ENCODE measurements at places on chromosomes 4 and X.

DNA sequence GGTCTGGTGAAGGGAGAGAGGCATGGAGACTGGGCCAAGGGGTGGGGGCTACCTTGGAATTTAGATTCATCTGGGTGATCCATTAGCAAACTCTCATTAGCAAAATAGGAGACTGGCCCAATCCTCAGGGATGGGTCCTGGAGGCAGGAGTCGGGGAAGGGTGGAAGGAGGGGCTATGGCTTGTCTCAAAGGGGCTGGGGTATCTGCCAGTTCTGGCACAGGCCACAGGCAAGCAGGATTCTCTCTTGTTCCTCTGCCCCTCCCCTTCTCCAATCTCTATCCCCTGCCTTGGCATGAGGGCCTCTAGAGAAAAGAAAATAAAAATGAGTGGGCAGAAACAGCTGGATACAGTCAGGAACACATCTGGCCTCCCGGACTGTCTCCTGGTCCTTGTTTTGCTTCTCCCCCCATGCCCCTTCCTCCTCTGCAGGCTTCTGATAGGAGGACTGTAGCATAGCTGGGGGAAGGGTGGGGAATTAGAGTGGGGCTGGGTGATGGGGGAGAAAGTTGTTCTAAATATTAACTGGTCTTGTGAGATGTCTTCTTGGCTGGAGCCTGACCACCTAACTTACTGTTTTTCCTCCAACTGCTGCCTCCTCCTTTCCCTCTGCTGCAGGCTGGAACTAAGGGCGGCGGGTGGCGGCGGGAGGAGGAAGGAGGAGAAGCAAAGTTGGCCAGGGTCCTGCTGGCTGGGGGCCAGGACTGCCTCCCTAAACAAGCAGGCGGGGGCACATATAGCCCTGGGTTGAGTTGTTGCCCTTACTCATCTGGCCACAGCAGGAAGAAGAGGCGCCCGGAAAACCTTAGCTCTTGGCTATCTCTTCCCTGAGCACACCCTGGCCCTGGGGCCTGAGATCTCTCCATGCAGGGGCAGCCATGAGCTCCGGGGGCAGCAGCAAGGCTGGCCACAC is 53.3 kb upstream of the LAS1L start:
- DNase-seq: peak; percentile 39

GRCh38 chr4:77240469-77241066 is 83.6 kb downstream of the CCNG2 start:
- DNase-seq: peak; percentile 77

GRCh38 chr4:54571293-54572151 is 86.2 kb upstream of the KIT start:
- no peak for DNase-seq

GRCh38 chr4:29983890-29984289 is 736.3 kb upstream of the PCDH7 start:
- no peak for DNase-seq

- DNase-seq: no peak
These were observed 2295.4 kb downstream of the ARAP2 start for GRCh38 chr4:33948921-33949320.

DNA sequence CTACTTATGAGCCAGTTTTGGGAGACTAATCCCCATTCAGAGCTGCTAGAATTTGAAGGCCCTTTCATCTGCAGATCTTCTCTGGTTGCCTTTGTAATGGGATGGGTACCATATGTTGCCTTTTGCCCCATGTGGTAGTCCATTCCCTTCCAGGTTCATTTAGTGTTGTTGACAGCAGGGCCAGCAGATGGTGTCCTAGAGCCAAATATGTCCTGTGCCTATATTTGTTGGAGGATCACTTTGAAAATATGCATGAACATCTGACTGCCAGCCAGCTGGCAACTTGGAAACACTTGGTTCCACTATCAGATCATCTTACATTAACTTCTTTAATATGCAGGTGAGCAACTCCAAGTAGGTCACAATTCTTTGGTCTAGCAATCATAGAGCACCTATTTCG is 30.4 kb downstream of the CFAP299 start:
- DNase-seq: peak; percentile 85

GRCh38 chr4:9880406-9881197 is 99.2 kb downstream of the DRD5 start:
- peak; percentile 37 for DNase-seq

DNA sequence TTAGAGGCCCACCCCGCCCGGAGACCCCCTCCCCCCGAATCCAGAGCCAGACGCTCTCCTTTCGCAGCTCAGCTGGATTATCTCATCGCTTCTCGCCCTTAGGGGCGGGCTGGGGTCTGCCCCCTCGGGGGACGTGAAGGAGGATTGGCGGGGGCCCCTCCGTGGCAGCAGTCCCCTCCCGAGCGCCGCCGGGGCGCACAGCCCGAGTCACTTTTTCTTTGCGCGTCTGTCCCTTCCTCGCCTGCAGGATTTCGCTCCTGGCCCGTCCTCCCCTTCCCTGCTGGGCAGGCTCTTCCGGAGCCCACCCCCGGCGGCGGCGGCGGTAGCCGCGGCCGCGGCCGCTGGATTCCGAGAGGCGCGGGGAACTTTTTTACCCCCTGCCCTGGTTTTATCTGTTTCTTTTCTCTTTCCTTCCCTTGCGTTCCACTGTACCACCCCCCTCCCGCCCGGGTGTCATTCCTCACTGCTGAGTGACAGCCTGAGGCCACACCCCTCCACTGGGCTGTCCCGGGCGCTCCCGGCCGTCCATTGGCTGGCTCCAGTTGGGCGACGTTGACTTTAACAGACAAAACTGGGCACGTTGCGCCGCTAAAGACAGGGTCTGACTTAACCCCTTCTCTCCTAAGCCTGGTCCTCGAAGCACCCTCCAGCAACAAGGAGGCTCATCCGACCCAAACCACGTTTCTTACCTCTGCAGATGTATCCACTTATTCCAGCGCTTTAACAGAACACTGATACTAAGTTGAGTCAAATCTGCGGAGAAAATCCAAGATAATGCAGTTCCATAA is 492 bp upstream of the NKX3-2 start:
- DNase-seq: peak; percentile 90

GRCh38 chrX:97907791-97908190 is 1024.1 kb downstream of the RPA4 start:
- DNase-seq: no peak

DNA sequence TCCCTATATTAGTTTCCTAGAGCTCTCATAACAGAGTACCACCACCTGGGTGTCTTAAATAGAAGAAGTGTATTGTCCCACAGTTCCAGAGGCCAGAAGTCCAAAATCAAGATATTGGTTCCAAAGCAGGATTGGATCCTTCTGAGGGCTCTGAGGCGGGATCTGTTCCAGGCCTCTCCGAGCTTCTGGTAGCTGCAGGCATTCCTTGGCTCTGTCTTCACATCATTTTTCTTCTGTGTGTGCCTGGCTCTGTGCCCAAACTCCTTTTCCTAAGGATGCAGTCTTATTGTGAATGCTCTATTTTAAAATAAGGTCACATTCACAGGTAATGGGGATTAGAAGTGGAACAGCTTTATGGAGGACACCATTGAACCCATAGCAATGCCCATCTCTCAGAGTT is 253.7 kb upstream of the TAPT1 start:
- DNase-seq: no peak

DNA sequence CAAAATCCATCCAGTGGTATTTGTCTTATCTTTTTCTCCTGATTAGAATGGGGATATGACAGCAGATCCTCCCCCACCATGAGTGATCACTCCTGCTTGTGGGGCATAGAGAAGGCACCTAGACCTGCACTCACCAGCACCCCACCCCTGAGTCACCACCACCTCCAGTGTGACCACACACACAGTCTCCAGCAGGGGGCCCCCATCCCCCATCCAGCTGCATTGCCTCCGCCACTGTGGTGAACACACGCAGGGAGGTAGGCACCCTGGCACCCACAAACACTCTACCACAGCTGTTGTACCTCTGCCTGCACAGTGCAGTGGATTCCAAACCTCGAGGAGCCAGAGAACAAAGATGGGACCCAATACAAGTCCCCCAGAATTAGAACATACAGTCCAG is 9.0 kb upstream of the MAGEA8 start:
- DNase-seq: no peak

- DNase-seq: no peak
These were observed 148.3 kb downstream of the DCTD start for GRCh38 chr4:182768838-182769237.

- no peak for DNase-seq
These were observed 876 bp downstream of the KLHL2 start for GRCh38 chr4:165208221-165208652.

DNA sequence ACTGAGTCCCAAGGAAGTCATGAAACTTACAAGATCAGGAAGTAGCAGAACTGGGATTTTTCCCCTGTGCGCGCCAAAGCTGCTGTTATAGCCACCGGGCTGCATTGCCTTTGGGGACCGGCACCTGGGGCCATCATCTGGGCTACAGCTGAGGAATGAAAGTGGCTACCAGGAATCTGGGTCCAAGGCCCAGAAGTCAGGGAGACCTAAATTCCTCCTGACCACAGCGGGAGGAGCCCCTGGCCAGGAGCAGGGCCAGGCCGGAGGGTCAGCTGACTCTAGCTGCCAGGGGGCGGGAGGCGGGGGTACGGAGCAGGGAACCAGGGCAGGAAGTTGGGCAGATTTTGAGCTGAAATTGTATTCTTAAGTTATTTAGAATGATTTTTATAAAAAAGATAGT is 242.4 kb downstream of the EVC2 start:
- no peak for DNase-seq

DNA sequence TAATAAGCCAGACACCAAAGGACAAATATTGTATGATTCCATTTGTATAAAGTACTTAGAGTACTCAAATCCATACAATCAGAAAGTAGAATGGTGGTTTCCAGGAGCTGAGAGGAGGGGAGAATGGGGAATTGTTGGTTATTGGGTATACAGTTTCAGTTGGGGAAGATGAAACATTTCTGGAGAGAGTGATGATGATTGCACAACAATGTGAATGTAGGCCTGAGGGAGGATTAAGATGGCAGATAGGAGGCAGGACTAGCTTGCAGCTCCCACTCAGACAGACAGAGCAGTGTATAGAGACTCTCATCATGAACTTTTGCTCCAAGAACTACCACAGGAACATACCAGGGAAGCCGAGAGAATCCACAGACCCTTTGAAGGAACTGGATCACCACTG is 75.7 kb upstream of the PAK3 start:
- DNase-seq: no peak

GRCh38 chr4:72375073-72375736 is 193.8 kb downstream of the ADAMTS3 start:
- no peak for DNase-seq

- no peak for DNase-seq
These were observed 7.3 kb downstream of the XK start for GRCh38 chrX:37692918-37693317.

DNA sequence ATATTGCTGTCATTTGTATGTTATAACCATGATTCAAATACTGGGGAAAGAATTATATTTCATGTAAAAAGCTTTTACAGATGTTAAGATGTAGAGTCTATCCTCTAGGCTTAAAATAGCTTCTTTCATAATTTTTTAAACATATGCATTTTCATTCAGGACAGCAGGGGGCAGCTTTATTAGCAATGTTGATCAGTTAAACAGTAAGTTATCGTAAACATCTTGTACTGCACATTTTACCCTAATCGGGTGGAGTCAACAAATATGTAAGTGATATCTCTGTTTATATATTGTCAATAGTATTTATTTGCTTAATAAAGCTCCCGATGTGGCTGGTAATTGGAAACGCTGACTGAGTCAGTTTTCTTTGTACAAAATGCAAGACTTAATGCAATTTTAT is 142.5 kb upstream of the MED14 start:
- peak; percentile 10 for DNase-seq

DNA sequence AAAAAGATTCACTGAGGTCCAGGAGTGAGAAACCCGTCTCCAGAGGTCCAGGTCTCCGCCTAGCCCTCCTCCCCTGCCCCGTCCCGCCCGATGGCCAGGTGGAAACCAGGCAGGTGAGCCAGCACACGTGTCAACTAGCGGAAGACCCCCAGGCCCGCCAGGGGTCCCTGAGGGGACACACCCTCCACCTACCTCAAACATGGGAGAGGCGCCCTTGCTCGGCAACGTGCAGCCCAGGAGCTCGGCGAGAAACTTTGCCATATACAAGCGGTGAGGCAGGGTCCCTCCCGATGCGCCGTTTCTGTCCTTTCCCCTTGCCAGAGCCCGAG is 330.0 kb downstream of the HNRNPD start:
- DNase-seq: no peak

GRCh38 chr4:155911905-155912304 is 8.4 kb downstream of the TDO2 start:
- DNase-seq: no peak

DNA sequence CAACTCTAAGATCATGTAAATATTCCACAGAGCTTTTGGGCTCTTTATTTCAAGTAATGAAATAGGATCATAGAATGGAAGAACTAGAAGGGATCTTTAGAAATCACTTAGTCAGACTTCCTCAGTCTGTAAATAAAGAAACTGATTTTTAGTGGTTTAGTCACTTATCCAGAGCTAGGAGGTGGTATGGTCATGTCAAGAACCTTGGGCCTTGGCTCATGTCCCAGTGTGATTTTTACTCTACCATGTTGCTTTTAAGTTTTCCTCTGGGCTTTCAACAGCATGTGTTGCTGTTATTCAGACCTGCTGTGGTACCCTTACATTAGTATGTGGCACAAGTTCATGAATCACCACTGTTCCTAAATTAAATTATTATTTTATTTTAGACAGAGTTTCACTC is 184.9 kb downstream of the FRAS1 start:
- DNase-seq: no peak

- no peak for DNase-seq
These were observed 568.0 kb upstream of the AADAT start for GRCh38 chr4:170657761-170658160.

Measured in eye (tissue), 1 donor.